SJCRH30 (cell line): ENCODE measurements at places on chromosomes 5 and 9. TPM values are rescaled to one million over a fixed set of nuclear protein-coding genes. Genes with fewer than 3 reads are reported as not detected.

DNA sequence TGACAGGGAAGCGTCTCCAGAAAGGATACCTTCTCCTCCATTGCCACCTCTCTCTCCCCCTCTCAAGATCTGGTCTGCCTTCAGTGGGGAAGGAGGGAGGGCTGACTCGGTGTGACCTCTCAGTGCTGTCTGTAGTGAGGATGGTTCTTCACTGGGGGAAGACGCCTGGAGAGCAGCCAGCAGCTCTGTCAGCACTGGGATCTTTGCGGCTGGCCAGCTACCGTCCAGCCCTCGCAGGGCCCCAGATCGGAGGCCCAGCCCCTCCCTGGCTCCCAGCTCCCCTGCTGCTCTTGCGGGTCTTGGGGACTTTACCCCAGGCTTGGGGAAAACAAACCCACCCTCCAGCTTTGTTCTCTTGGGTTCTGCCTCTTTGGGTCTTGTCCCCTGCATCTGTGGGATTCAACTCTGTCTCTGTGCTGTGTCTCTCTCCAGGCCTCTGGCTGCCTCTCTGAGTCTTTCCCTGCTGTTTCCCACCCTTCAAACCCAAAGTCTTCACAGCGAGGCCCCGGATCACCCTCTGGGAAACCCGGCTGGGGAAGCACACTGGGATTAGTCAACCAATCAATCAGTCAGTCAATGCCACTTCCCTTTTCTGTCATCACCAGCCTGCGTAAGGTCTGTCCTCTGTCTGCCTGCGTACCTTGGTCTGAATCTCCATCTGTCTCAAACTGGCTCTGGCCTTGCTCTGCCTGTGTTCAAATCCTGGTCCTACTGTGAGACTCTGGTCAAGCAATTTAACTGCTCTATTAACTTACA is 23.0 kb downstream of the FGF18 start:
- DNase-seq, result no peak

GRCh38 chr9:74858751-74859414 is 28.8 kb downstream of the TRPM6 start:
- DNase-seq, result no peak

DNA sequence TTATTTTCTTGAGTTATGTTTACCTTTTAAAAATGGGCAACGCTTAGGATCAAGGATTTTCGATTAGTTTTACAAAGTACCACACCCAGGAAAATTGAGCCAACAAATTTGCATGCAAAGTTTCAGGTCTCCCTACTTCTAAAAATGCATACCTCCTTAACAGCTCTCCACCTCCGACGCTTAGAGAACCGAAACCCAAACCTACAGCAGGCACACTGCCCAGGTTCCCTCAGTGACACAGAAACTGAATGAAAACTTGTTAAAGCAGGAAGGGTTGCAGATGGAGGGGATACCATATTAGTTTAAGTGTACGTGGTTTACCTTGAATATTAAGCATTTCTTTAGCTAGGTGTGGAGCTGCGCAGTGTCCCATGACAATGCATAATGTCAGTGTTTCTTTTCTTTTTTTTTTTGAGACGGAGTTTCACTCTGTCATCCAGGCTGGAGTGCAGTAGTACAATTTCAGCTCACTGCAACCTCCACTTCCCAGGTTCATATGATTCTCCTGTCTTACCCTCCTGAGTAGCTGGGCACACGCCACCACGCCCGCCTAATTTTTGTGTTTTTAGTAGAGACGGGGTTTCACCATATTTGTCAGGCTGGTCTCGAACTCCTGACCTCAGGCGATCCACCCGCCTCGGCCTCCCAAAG is 1.6 kb upstream of the SUB1 start:
- no peak for DNase-seq

DNA sequence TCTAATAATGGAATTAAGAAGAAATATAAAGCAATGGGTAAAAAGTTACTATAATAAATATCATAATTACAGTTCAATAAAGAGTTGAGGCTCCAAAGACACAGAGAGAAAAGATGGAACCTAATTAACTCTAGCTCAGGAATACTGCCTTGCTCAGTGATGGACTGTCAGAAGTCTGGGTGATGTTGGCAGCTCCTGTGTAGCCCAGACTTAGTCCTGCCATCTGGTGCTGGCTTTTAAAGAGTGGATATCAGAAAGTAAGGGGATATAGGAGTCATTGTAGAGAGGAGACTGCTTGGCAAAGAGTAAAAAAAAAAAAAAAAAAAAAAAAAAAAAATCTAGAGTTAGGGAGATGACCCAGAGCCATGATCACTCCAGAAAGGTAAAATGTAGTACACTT is 551.9 kb upstream of the DMAC1 start:
- no peak for DNase-seq

DNA sequence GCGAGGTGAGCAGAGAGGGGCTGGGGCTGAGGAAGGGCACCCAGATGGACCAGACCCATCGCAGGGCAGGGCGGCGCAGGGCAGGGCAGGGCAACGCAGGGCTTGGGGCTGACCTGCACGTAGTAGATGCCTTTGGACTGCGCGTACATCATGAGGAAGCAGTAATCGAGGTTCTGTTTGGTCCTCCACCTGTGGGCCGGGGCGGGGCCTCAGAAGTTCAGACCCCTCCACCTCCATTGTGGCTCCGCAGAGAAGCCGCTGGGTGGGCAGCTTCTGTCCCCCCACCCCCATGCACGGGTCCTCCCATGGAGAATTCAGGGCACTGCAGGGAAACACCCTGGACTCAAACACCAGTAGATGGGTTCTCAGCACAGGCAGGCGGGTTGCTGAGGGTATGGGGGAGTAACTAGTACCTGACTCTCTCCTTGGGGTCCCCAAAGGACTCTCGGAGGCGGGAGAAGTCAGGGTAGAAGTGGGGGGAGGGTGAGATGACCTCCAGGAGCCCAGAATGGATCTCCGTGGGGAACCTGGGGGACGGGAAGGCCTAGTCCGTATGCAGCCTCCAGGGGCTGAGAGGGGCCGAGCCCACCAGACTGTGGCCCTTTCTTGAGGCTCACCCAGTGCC is 6.4 kb downstream of the LTC4S start:
- DNase-seq, result no peak

GFRA3 gene
- 0.15 TPM in 1 of 2 replicates, not detected in the other for total RNA-seq

RLN2 gene
- not detected in 2 replicates for total RNA-seq

DNA sequence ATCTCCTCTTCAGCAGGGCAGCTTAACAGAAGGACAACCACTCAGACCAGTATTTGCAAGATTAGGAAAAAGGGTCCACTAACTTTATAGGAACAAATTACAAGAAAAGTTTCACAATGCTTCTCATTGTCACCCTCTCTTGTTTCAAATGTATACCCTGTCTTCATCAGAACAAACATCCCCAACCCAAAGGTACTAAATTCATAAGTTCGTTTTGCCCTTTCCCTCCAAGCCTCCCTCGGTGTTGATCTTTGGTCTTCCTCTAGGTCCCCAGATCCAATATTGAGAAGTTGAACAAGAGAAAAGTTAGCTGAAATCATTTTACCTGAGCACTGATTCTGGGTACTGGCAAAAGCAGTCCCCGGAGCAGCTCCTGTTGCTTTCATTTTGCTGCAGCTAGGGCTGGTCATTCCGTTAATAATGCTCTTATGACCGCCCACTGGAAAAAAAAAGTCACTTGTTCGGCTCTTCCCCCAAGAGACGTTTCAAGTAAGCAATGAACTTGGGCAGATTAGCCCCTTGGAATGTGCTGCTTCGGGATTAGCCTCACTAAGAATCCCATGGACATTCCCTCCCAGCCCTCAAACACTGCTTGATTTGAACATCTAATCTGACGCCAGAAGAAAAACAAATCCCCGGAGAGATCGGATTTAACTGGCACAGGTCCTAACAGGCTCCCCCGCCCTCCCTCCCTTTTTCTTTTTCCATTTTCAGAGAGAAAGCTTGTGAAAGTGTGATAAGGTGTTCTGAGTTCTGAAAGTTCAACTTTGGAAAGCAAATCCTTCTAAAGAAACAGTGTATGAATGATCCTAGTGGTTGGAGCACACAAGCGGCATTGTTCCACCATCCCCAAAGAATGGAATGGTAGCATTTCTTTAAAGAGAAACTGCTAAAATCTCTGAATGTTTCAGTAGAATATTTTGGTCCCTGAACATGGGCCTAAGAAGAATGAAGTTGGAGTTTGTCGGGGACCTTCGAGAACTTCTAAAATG is 252.5 kb downstream of the TRPM3 start:
- no peak for DNase-seq

DNA sequence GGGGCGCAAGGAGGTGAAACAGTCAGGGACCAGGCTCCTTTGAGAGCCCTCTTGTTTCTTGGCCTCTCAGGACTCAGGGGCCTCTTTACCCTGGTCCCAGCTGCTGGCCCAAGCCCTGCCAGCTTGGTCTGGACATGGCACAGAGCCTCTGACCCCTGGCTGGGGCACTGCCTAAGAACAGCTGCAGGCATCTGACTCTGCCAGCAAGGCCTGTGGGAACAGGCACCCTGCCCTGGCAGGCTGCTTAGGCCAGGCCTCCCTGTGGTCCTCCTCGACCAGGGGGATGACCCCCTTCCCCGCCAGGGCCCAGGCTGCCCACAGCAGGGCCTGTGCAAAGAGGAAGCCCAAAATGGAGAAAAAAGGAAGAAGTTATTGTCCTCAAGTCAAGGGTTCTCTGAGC is 25.5 kb downstream of the OLFML2A start:
- no peak for DNase-seq

- DNase-seq, result no peak
Observed at GRCh38 chr5:67957374-67957773, 258.2 kb upstream of the PIK3R1 start.

RNF224 gene
- total RNA-seq, result not detected in 2 replicates

CD74 gene
- total RNA-seq, result 0.12 TPM in 1 of 2 replicates, not detected in the other

WDR41 gene
- total RNA-seq, result 67.9 and 85.1 TPM in 2 replicates

DNA sequence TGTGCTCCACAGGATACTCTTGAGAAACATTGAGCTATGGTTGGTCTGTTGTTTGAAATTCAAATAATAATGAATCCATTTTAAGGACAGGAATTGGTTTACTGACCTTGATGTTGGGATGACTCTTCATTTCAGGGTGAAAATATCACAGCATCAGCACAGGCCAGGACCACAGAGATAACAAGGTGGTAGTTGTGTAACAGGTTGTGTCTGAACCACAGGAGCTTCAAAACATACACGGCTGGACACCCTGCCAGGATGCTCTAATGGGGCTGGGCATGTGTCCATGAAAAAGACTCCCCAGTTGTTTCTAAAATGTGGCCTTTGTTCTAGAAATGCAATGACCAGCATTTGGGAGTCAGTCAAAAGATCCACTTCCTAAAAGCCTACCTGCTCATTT is 69.8 kb downstream of the ACO1 start:
- DNase-seq, result no peak

LCN2 gene
- not detected in 2 replicates for total RNA-seq

- no peak for DNase-seq
Observed at GRCh38 chr5:151238303-151238741, 14.4 kb upstream of the CCDC69 start.

SGCD gene
- total RNA-seq, result 5.3 and 5.8 TPM in 2 replicates

- peak; percentile 82 for DNase-seq
Observed at GRCh38 chr5:39547553-39548154, 122.9 kb upstream of the DAB2 start.
